Cortex of kidney (tissue), 1 donor: ENCODE measurements at places on chromosomes 12 and 14.

GRCh38 chr14:57816568-57817284, 49.2 kb downstream of the SLC35F4 start:
- no peak for DNase-seq

GRCh38 chr14:82999802-83000201, 1466.1 kb upstream of the SEL1L start:
- DNase-seq = no peak

GRCh38 chr12:2693244-2693860, 101.4 kb upstream of the FKBP4 start:
- DNase-seq = no peak

GRCh38 chr12:55797068-55797467, 20.5 kb downstream of the SARNP start:
- no peak for DNase-seq

GRCh38 chr14:71438684-71439083, 493.5 kb upstream of the RGS6 start:
- DNase-seq = no peak

DNA sequence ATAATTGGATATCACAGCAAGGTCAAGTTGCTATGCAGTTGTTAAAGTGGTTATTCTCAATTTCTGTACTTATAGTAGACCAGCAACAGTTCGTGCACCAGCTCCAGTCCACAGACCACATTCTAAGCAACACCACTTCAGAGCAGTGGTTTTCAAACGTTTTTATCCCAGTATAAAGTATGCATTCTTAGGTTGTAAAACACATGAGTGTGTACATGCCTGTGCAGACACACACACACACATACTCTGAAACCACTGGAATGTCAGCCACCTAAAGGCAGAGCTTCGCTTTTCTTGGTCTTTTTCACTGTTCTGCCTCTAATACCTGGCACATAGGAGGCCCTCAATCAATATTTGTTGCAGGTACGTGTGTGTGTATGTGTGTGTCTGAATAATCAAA, 22.2 kb upstream of the C12orf71 start:
- no peak for DNase-seq

GRCh38 chr14:103928011-103928890, at the start of gene TDRD9:
TDRD9 (plus strand) TSS chr14:103928456; CDS start chr14:103928510, 54 bp downstream.
- DNase-seq = no peak

GRCh38 chr12:93199831-93200236, 177.9 kb upstream of the NUDT4 start:
- no peak for DNase-seq
